ENCODE measurements at places on chromosomes 7 and 10. TPM values are rescaled to one million over a fixed set of nuclear protein-coding genes. Genes with fewer than 3 reads are reported as not detected.
A peak's percentile ranks its signal among the peaks of the same experiment; 100 is the strongest.

The ERVW-1 gene
- total RNA-seq, result not detected

- peak overlapping the region; percentile 30 for H3K27ac ChIP-seq
- H3K36me3 ChIP-seq, result peaks cover 68% of the 10 kb centered on the region
- peaks cover 11% of the 10 kb centered on the region for H3K4me1 ChIP-seq
- H3K27me3 ChIP-seq, result no peaks in the 10 kb centered on the region
These were observed 38.7 kb downstream of the DENND11 start for GRCh38 chr7:141663081-141663849.

The SLC16A9 gene
- 1.1 TPM for total RNA-seq

- no peak for DNase-seq
- H3K4me1 ChIP-seq, result no peaks in the 10 kb centered on the region
- H3K27ac ChIP-seq, result no peak overlapping the region
- no peak overlapping the region for H3K4me3 ChIP-seq
- no peaks in the 10 kb centered on the region for H3K27me3 ChIP-seq
- no peaks in the 10 kb centered on the region for H3K36me3 ChIP-seq
These were observed 150.7 kb upstream of the PRR15 start for GRCh38 chr7:29412912-29413311.
